Activated T-cell treated with anti-CD3 and anti-CD28 coated beads, Interleukin-2, amount 50 U/mL, for 24 hours (primary cell): ENCODE measurements at places on chromosomes 4 and X.
A peak's percentile ranks its signal among the peaks of the same experiment; 100 is the strongest.

DNA sequence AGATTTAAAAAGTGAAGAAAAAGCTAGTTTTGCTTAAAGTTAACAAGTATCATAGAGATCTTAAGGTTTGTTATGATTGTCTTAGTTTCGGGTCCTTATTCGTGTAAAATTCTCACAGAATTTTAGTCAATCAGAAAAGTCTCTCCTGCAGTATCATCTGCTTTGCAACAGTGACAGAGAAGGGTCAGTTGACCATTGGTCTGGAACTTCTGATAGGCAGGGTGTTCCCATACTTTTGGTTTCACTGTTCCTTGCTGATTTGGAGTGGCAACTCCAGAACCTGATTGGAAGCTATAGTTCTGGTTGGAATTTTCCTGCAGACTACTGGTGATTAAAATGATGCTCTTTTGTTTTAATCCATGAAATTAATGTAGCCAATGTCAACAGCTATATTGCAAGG is 1.8 kb downstream of the IL15 start:
- DNase-seq, result no peak

DNA sequence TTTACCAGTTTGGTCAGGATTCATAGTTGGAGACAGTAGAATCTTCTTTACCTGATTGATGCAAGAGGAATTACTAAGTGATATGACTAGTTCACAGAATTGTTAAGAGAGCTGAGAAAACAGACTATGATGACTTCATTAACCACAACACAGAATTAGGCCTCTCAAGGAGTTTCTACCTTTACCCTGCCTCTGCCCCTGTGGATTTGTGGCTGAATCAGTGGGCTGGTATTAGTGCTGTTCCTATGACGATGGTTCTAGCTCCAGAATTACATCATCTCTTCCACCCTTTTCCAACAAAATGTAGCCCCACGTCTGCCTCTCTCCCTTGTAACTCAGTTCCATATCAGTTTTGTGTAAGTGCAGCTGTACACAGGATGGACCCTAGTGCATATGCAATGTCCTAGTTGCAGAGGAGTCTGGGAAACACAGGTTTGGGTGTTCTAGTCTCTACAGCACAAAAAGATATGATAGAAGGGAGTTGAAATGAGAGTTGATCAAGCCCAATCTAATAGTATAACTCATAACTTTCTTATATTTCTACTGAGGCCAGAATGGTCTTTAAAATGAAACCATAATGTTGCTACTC is 99.3 kb downstream of the ANXA5 start:
- DNase-seq, result no peak

GRCh38 chr4:154732669-154733068 is 11.1 kb upstream of the LRAT start:
- no peak for DNase-seq

- DNase-seq, result no peak
Observed at GRCh38 chr4:123096038-123096437, 173.6 kb upstream of the NUDT6 start.

DNA sequence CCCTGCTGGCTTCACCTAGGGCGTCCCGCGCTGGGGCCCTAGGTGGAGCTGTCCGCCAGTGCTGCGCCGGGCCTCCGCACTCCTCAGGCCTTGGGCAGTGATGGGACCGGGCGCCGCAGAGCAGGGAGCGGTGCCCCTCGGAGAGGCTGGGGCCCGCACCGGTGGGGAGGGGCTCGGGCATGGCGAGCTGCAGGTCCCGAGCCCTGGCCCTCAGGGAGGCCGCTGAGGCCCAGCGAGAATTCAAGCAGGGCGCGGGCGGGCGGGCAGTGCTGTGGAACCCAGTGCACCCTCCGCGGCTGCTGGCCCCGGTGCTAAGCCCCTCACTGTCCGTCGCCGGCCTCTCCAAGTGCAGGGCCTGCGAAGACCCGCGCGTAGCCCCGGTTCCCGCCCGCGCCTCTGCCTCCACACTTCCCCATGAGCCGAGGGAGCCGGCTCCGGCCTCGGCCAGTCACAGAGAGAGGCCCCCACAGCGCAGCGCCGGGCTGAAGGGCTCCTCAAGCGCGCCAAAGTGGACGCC is 565.1 kb upstream of the NDST4 start:
- no peak for DNase-seq

- DNase-seq, result no peak
Observed at GRCh38 chr4:52112411-52112810, 61.3 kb downstream of the SPATA18 start.

- no peak for DNase-seq
Observed at GRCh38 chrX:9878146-9878820, 88.9 kb upstream of the CLDN34 start.

- no peak for DNase-seq
Observed at GRCh38 chr4:114149-114548, 10.2 kb upstream of the ZNF718 start.

- DNase-seq, result no peak
Observed at GRCh38 chr4:152283801-152284470, 252.0 kb downstream of the FBXW7 start.

DNA sequence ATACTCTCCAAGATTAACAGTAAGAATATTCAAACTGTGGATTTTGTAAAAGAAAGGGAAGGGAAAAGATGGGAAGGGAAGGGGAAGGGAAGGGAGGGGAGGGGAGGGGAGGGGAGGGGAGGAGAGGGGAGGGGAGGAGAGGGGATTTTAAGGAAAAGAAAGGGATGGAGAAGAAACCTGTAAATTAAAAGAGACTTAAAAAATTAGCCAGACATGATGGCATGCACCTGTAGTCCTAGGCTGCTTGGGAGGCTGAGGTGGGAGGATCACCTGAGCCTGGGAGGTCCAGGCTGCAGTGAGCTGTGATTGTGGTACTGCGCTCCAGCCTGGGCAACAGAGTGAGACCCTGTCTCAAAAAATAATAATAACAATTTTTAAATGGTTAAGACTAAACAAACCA is 83.7 kb downstream of the USP46 start:
- no peak for DNase-seq

GRCh38 chr4:66178906-66179305 is 508.6 kb upstream of the EPHA5 start:
- no peak for DNase-seq

DNA sequence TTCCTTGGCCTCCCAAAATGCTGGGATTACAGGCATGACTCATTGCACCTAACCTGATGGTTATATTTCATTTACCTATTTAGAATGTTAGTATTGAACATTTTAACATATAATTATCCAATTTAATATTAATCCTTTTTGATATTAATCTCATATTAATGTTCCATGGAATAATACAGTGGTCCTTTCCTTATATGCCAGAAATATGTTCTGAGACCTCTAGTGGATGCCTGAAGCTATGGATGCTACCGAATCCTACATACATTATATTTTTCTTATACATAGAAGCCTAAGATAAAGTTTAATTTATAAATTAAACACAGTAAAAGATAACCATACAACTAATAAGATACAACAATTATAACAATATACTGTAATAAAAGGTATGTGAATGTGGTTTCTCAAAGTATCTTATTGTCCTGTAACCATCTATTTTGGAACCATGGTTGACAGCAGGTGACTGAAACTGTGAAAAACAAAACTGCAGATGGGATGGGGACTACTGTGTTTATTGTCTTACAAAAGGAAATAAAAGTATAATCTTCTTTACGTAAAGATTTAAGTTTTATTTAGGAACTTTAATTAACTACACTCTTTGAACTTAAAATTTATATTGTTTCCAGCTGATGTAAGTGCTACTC is 431.4 kb downstream of the GRID2 start:
- DNase-seq, result no peak

DNA sequence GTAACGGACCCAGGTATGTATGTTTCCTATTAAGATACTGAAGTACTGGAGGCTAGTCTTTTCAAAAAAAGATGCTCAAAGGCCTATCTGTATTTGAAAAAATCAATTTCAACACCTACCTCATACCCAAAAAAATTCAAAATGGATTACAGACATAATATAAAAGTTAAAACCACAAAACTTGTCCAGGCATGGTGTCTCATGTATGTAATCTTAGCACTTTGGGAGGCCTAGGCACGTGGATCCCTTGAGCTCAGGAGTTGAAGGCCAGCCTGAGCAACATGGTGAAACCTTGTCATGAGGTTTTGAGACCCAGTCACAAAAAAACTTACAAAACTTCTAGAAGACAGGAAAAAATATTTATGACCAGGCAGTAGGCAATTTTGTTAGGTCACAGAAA is 16.7 kb downstream of the RBMX start:
- DNase-seq, result no peak

GRCh38 chrX:137565318-137565904 is 516 bp upstream of the ZIC3 start:
- no peak for DNase-seq

GRCh38 chr4:121030711-121031110 is 41.6 kb downstream of the NDNF start:
- no peak for DNase-seq

- DNase-seq, result no peak
Observed at GRCh38 chrX:131588995-131589394, 45.1 kb downstream of the OR13H1 start.

- no peak for DNase-seq
Observed at GRCh38 chr4:81003597-81004111, 26.9 kb upstream of the BMP3 start.

- no peak for DNase-seq
Observed at GRCh38 chr4:183848805-183849204, 56.3 kb upstream of the STOX2 start.

GRCh38 chrX:44012484-44013096 is 39.4 kb upstream of the NDP start:
- peak; percentile 57 for DNase-seq

DNA sequence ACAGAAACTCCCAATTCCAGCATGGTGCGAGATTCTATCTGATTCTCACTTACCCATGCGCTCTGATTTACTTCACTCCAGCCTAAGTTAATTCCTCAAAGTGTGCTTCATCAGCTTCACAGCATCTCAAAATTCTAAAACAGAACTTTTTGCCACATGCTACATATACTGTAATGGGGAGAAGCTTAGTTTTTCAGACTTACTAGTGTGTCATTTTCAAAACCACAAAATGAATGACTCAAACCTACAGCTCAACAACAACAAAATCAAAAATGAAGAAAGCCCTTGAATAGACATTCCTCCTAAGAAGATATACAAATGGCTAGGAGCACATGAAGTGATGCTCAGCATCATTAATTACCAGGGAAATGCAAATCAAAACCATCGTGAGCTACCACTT is 14.9 kb downstream of the IRF2 start:
- no peak for DNase-seq

- DNase-seq, result no peak
Observed at GRCh38 chrX:85994228-85994627, 53.1 kb downstream of the CHM start.

GRCh38 chr4:140186651-140187315 is 32.8 kb upstream of the MAML3 start:
- no peak for DNase-seq

GRCh38 chr4:25235401-25235800 is 1.6 kb downstream of the PI4K2B start:
- no peak for DNase-seq

GRCh38 chrX:71454222-71454621 is 78.7 kb upstream of the OGT start:
- DNase-seq, result no peak

DNA sequence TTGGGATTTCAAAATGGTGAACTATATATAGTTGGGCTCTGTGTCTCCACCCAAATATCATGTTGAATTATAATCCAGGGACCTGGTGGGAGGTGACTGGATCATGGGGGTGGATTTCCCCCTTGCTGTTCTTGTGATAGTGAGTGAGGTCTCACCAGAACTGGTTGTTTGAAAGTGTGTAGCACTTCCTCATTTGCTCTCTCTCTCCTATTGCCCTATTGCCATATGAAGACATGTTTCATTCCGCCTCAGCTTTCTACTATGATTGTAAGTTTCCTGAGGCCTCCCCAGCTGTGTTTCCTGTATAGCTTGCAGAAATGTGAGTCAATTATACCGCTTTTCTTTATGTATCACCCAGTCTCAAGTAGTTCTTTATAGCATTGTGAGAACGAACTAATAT is 545.6 kb downstream of the TRAM1L1 start:
- DNase-seq, result no peak

- DNase-seq, result no peak
Observed at GRCh38 chr4:108884596-108884995, 121.7 kb upstream of the ETNPPL start.

DNA sequence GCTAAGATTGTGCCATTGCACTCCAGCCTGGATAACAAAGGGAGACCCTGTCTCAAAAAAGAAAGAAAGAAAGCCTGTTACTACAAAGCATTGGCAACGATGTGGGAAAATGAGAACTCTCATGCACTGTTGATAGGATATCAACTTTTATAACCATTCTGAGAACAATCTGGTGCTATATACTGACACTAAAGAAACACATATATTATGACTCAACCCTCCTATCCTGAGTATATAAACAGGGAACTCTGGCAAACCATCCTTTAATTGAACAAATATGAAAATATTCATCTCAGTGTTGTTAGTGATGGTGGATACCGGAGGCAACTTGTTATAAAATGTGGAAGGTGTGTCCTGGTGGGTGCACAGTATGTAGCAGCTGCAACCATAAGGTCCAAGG is 53.0 kb upstream of the SOD3 start:
- DNase-seq, result no peak

- no peak for DNase-seq
Observed at GRCh38 chr4:21872101-21872500, 76.5 kb downstream of the KCNIP4 start.

- no peak for DNase-seq
Observed at GRCh38 chr4:27917381-27917780, 1056.7 kb downstream of the STIM2 start.

DNA sequence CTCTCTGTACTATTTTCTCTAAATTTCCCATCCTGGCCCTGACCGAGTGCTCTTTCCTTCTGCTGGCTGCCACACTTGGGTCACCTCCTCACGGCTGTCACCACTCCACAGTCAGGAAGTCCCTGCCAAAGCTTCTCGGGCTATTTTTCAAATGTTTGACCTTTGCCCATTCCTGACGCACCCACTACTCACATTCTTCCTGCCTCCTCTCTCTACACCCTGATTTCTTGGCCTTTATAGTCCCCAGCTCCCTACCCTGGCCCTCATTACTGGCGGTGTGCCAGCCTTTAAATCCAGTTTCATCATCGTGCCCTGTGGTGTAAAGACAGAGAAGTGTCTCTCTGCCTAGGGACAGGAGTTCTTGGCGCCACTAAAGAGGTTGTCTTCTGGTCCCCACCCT is 46.4 kb upstream of the GATB start:
- DNase-seq, result no peak

DNA sequence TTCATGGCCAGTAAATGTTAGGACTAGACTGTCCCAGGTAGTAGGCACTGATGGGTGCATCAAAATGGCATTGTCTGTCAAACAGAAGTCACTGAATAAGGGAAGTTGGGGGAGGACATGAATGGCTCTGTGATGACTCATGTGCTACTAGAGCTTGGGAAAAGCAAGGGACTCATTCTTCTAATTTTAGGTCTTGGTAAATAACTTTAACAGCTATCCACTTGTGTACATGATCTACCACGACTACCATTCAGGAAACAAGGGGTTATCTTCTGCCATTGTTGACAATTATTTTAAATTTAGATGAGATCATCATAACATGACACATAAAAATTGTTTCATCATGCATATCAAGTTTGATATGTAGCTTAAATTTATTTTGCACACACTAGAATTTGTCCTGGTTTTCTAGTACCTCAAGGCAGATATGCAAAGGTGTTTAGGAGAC is 6.3 kb downstream of the AREG start:
- no peak for DNase-seq

GRCh38 chrX:128106630-128107029 is 54.4 kb upstream of the ACTRT1 start:
- DNase-seq, result no peak
